ENCODE measurements at places on chromosomes 13 and 19.

GRCh38 chr19:38047049-38047438 lies 140.0 kb downstream of the SIPA1L3 start:
- no peak for DNase-seq

GRCh38 chr19:46124638-46125115 lies at the start of gene IGFL3:
TSS of gene IGFL3 (minus strand) at chr19:46124688. CDS start at chr19:46124649, 39 bp downstream.
- no peak for DNase-seq

- no peak for DNase-seq
Measured at GRCh38 chr19:2552859-2553258, 76.9 kb downstream of the GADD45B start.

DNA sequence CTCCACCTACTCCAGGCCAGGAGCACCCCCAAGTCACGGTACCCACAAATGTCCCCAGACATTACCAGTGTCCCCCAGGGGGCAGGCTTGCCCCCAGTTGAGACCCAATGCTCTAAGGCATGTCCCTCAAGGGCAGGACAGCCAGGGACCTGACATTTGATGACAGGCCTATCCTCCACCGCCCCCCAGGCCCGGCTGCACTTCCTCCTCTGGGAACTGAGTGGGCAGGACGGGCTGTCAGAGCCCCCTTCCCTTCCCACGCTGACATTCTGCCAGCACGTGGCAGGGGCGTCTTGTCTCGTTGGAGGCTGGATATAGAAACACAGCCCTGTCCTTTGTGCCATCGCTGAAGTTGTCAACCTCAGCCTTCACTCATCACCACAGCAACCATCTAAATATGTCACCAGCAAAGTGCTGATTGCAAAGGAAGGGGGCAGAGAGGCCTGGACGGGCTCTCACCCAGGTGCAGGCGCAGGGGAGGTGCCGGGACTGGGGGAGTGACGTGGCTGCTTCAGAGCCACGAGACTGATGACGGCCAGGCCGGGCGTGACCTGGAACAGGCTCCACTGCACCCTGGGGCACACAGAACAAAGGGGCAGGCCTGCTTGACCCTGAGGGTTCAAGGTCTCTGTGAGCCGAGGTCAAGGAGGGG lies 38.4 kb downstream of the GNG7 start:
- no peak for DNase-seq

DNA sequence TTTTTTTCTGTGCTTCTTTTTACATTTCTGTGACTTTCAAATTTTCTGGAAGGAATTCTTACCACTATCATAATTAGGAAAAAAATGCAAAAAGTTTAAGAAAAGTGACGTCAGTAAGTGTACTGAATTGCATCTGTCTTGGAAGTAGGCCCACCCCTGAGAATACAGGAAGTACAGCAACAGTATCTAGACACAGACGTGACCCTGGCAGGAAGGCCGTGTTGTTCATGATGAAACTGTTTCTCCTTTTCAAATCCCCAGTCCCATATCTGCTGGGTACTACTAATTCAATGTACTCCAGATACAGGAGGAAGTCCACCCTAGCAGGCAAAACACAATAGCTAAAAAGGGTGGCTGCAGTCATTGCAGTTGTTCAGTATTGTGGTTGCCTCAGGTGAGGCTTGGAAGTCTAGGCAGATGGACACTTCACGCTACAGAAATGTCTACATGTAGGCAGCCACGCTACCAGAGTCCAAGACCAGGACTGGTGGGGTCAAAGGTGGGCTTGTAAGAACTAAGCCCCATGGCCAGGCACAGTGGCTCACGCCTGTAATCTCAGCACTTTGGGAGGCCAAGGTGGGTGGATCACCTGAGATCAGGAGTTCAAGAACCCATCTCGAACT lies 49.6 kb upstream of the MED4 start:
- no peak for DNase-seq

DNA sequence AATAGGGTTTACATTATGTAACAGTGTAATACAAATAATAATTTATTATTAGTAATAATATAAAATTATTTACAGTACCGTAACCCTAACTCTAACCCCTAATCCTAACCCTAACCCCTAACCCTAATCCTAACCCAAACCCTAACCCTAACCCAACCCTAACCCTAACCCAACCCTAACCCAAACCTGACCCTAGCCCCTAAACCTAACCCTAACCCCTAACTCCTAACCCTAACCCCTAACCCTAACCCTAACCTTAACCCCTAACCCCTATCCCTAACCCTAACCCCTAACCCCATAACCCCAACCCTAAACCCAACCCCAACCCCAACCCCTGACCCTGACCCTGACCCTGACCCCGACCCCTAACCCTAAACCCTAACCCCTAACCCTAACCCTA lies 45.7 kb downstream of the PLPP2 start:
- DNase-seq = no peak

- DNase-seq = no peak
Measured at GRCh38 chr19:5017235-5017634, 48.3 kb downstream of the KDM4B start.

DNA sequence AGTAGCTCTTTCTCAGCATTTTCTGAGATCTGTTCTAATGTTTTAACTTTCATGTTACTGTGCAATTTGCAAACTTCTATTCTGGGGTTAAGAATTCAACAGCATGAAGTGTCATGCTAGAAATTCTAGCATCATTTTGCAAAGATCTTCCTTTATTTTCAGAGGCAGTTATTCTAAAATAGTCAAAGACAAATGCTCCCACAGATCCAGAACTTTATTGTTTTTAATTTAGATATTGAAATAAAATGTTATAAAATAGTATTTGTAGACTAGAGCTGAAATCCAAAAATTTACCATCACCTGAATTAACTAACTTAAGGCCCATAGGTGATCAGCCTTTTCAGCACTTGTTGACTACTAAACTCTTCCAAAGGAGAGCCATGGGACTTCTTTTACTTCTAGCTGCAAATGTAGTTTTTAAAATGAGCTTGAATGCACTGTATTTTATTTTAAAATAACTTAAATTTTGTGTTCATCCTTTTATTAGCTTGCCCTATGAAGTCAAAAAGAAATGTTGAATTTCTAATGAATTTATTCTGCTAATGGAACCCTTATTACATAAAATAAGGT lies 3.2 kb downstream of the MAB21L1 start:
- no peak for DNase-seq

DNA sequence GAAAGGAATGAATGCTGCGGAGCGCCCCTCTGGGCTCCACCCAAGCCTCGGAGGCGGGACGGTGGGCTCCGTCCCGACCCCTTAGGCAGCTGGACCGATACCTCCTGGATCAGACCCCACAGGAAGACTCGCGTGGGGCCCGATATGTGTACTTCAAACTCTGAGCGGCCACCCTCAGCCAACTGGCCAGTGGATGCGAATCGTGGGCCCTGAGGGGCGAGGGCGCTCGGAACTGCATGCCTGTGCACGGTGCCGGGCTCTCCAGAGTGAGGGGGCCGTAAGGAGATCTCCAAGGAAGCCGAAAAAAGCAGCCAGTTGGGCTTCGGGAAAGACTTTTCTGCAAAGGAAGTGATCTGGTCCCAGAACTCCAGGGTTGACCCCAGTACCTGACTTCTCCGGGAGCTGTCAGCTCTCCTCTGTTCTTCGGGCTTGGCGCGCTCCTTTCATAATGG lies 8.6 kb downstream of the PDX1 start:
- DNase-seq = no peak

DNA sequence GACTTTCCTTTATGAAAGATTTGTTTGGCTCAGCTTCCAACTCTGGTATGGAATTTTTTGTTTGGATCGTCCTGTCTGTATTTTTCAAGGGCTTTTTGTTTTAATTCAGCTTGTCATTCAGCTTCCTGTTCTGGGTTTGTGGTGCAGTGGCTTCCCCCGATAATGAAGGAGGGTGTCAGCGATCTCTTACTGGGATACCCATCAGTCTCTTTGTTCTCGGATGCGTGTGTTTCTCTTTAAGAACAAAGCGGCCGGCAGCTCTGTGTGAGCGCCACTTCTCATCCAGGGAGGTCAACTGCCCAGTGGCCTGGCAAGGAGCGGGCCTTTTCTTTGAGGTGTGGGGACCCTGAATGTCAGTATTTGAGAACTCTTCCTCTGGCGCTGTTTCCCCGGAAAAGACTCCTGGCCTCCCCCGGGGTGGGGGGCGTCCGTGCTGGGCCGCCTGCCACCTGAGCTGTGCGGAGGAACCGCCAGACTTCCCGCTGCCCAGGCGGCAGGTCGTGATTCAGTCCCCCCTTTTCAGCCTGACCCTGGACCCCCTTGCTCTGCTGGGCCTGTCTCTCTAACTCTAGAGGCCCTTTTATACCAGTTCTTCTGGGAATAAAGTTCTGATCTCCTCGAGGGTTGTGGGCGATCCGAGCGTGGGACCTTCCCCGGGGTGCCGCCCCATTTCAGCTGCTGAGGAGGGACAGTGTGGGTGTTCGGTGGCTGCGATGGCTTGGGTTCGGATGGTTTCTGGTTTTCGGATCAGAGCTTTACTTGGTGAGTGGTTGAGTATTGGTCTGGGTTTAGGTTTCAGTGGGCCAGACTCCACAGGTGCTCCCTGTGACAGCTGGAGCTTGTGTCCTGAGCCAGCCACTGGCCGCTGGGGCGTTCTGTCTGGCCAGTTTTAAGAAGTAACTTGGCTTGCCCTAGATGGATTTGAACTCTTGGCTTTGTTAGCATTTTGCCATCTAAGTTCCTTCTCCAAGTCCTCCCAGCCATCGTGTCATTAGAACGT lies 3.4 kb downstream of the SF3A2 start:
- DNase-seq = peak; percentile 56

- no peak for DNase-seq
Measured at GRCh38 chr13:99991013-99991827, 9.6 kb downstream of the ZIC2 start.

DNA sequence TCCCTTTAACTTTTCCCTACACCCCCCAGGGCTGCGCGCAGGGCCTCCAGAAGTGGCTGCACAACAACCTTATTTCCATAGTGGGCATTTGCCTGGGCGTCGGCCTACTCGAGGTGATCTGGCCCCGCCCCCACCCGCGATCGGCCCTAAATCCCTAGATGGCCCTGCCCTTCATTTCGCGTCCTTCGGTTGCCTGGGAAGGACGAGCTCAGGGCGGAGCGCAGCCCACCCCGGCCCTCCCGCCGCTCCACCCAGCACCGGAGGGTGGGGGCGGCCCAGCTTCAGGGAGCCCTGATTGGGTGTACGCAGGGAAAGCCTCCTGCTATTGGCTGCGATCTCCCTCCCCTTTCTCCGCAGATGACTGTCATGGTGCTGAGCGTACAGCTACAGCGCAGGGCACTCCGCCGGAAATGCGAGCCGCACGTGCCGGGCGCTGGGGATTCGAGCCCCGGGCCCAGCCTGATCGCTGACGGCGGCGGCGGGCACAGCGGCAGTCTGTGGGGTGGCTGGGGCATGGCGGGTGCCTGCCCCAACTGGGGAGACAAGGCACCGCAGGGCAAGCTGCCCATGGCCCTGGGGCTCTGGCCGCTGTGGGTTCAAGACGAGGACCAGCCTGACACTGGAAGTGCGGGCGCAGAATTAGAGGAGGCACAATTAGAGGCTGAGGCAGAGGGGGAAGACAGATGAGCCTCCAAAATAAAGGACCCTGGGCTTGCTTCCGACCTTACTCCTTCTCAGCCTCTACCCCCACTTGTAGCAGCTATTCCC lies 4.3 kb downstream of the CD37 start:
- DNase-seq = no peak

DNA sequence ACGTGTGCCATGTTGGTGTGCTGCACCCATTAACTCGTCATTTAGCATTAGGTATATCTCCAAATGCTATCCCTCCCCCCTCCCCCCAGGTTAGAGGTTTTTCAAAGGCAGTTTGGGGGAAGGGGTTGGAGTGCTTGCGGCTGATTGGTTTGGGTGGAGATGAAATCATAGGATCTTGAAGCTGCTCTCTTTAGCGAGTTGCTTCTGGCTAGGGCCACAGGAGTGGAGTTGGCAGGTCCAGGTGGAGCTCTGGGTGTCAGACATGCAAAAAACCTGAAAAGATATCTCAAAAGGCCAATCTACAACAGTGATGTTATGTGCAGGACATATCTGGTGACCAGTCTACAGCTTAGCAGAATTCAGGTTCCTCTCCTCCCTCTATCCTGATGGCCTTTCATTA lies 32.6 kb upstream of the CXCL17 start:
- DNase-seq = no peak

DNA sequence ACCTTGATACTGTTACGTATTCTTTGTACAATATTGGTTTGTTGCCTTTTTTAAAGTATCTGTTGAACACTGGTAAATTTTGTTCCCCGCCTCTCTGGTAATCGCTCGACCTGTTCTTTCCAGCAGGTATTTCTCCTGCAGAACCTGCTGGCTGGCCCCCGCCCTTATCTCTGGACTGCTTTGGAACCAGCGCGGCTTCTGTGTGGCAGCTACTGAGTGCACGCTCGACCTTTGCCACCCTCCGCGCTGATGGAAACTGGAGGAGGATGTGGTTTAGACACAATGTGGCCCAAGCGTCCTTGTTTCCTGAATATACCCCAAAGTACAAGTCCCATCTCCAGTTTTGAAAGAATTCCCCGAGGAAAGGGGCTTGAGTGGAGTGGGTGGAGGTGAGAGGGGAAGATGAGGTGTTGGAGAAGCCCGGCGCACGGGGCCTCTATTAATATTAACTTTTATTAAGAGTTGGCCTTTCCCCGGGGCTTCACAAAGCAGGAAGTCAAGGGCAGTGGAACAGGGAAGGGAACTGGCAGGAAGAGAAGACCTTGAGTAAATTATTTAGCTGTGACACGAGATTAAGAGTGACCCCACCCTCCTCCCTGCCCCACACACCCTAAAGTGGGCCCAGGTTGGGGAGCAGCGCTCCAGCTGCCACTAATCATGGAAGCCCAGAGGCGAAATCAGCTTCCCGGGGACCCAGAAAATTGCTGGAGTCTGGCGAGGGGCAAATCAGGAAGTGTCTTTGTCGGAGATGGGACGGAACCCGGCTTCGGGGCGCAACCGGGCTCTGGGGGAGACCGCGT lies 16.0 kb downstream of the CDX2 start:
- no peak for DNase-seq

DNA sequence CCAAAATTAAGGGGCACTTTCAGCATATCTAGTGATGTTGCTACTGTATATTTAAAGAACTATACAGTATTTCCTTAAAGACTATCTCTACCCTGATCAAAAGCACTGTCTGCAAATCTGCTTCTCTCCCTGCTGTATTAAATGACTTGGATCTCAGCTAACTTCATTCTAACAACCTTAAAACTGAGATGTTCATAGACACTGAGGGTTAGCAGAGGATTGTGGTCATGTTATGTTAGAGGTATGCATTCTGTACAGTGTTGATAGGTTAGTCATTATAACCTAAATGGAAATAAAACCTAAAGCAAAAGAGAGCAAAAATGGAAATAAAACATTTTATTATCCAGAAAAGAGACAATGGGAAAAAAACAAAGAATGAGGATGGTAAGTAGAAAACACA lies 9.9 kb downstream of the GPR183 start:
- no peak for DNase-seq

DNA sequence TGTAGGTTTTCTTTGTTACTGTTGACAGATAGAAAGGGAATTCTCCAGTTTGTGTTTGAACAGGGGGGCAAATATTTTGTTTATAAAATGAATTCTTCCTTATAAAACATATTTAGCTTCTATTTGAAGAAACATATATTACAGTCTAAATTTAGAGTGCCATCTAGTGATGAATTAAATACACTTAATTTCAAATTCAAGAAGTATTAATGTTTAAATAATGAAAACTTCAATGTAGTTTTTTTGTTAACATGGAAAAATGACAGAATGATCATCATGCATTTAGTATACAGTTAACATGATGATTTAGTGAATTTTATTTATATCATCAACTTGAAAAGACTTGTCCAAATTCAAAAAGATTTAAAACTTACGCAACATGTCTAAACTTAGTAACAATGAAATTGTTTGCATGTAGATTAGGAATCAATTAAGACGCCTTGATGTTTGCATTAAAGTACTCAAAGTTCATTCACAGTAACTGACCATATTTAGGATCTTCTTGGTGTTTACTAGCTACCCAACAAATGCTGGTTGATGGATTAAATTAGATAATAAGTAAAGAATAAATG lies 765.9 kb upstream of the SLITRK1 start:
- DNase-seq = no peak

- DNase-seq = no peak
Measured at GRCh38 chr13:32208860-32209259, 106.3 kb downstream of the ZAR1L start.
